ENCODE measurements at places on chromosomes 5 and 9.
A peak's percentile ranks its signal among the peaks of the same experiment; 100 is the strongest.

GRCh38 chr9:76136986-76137385 lies 246.5 kb downstream of the PCSK5 start:
- no peak for DNase-seq

- DNase-seq: no peak
These were observed 168.4 kb downstream of the MSX2 start for GRCh38 chr5:174892742-174893141.

DNA sequence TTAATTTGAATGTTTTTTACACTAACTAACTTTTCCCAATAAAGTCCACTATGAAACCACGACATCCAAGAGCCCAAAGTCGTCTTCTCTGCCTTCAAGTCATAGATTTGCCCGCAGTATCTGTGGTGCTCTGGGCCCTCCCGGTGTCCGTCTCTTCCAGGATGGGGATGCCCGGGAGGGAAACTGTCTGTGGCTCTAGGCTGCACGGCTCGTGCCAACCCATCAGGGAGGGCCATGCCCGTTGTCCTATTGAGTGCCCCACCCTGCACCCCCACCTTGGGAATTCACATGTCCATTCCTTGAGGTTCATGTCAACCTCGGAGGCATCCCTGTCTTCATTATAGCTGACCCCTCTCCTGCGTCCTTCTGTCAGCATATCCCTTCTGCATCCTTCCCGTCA lies 59.8 kb upstream of the LRRTM2 start:
- no peak for DNase-seq

- DNase-seq: no peak
These were observed 624 bp downstream of the FBXW11 start for GRCh38 chr5:172005708-172006320.

DNA sequence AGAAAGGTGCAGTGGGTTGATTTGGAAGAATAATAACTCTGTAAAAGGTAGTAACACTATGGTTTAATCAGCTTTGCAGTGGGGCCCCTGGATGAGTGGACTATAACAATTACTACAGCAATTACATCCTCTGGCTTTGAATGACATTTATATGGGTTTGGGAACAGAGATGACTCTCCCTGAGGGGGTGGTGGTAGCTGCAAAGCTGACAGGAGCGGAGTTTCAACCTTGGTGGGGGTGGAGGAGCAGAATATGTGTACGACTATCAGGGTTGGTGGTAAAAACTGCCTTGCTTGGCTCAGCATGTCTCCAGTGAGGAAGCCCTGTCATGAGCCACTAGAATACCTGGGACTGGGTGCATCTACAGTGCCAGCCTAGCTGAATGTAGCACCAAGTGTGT lies 28.3 kb upstream of the NR3C1 start:
- DNase-seq: no peak

DNA sequence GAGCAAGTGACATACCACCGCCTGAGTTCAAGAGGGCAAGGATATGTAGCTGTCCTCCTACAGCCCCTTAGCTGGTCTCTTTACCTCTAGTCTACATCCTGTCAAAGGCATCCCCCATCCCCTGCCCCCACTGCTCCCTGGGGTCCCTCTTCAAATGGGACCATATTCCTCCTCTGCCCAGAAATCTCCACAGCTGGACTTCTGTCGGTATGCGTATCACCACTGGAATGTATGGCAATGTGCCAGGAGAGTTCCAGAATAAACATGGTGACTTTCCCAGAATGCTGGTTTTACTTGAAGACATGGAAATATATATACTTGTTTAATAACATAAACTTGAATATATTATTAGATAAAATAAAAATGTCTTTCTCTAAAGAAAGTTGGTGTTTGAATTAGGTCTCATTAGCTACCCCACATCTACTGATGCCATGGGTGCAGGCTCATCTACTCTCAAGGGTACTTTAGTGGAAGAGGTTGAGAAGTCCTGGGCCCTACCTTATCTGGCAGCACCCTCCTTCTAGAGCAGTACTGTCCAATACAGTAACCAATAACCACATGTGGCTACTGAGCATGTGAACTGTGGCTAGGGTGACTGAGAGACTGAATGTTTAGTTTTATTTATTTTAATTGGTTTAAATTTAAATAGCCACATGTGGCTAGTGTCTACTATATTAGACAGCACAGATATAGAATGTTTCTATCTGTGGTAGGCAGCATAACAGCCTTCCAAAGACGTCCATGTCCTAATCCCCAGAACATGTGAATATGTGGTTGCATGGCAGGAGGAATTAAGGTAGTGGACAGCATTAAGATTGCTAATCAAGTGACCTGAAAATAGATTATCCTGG lies 181.7 kb upstream of the SLC30A5 start:
- DNase-seq: no peak

- no peak for DNase-seq
These were observed 62.1 kb upstream of the RXRA start for GRCh38 chr9:134264169-134264568.

- DNase-seq: no peak
These were observed 539.4 kb upstream of the DMAC1 start for GRCh38 chr9:8338767-8339510.

GRCh38 chr5:119928974-119929373 lies 299.6 kb downstream of the FAM170A start:
- no peak for DNase-seq

DNA sequence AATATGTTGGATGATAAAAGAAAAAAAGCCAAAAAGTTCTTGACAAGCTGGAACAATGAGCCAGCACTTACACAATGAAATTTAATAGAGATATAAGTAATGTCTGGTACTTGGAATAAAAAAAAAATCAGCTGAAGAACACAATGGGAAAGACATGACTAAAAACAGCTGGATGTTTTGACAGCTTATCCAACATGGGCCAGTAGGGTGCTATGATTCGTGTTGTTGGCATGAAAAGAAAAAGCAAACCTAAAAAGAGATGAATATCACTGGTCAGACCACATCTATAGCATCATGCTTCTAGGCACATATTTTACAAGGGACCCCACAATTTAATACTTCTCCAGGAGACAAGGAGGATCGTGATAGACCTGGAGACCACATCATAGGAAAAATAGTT lies 175.3 kb downstream of the ARL15 start:
- no peak for DNase-seq

DNA sequence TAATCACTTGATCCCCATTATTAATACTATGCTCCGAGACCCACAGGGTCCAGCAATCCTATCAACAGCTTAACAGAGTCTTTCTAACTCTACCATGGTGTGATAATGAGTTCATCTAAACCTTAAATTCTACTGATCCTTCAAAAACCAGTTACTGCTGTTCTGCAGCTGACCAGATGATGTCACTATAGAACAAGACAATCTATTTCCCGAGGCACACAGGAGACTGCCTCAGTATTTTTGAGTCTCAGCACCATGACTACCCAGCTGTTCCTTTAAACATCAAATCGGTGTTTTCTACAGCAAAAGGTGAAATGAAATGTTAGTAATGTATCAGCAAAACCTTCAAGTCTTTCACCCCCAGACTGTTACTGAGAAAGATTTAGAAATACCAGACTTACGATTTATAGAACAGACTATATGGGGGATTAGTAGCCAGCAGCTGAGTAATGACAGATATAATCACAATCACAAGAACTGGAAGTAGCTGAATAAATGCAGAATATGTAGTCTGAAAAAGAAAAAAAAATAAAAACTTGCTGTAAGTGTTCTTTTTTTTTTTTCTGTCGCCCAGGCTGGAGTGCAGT lies 16.9 kb downstream of the DNAJC18 start:
- DNase-seq: peak; percentile 57

Measured in GF-D8 (cell line).